ENCODE measurements at places on chromosomes 3 and 15.

DNA sequence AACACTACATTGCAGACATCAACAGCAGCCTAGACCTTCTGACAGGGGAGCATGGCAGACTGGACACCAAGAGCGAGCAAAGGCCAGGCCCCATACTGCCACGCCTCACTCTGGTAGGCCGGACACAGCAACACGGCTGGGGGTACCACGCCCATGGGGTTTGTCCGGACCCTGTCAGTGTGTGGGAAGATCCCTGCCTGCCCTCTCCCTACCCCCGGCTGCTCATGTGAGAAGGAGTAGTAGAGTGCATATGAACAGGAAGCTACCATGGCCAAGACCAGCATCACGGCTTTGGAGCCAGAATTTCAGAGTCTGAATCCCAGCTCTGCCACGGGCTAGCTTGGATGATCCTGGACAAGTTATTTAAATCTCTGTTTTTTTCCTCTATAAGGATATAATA lies 27.9 kb downstream of the ALDH1L1 start:
- DNase-seq = no peak

DNA sequence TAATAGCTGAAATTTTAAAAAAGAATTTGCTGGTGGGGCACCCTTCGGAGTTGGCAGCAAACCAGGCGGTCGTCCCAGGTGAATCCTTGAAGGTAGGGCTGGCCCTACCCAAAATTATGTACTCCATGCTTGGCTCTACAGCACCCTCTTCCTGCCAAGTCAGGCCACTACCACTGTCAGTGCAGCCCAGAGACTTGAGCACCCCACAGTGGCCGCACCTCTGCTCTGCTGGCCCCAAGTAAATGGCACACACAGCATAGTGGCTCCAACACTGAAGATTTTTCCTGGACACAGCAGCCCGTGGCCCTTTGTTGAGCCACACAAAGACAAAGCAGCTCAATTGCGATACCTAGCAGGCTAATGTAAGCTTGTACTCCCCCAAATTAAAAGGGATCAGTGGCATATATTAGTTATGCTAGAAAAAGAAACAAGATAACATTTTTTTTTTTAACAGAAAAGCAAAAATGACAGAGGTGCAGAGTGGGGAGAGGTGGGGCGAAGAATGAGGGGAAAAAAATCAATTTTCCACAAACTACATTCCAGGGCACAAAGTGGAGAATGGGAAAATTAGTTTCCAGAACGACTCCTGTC lies 250.5 kb downstream of the UACA start:
- DNase-seq = no peak

GRCh38 chr15:25932696-25933095 lies 69.6 kb upstream of the ATP10A start:
- no peak for DNase-seq

GRCh38 chr3:160099834-160100233 lies 111.2 kb downstream of the IL12A start:
- no peak for DNase-seq

GRCh38 chr3:81544385-81544784 lies 217.1 kb downstream of the GBE1 start:
- no peak for DNase-seq

- no peak for DNase-seq
Measured at GRCh38 chr3:129614927-129615363, 8.5 kb upstream of the PLXND1 start.

DNA sequence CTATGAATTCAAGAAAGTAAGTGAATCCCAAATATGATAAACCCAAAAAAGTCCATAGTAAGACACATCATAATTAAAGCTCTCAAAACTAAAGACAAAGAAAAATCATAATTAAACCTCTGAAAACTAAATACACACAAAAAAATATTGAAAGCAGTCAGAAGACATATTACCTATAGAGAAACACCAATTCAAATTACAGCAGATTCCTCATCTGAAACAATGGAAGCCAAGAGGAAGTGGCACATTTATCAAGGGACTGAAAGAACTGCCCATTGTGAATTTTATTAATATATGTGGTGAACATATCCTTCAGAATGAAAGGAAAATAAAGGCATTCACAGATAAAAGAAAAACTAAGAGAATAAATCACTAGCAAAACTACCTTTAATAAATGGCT lies 128.2 kb downstream of the SCAPER start:
- DNase-seq = no peak

DNA sequence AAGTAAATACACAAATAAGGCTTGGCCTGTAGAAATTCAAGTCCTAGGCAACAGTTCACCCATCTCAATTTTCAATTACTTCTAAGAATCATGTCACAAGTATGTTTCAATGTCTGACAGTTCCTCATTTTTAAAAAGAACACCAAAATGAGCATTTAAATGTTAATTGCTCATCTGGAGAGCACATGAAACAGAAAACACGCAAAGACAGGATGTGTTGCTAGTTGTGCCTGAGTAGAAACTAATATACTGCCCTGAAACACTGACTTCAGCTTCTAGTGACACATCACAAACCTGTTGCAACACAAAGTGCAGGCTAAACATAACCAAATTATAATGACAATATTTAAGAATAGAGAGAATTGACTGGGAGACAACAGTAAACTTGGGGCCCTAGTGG lies 167.3 kb upstream of the THBS1 start:
- DNase-seq = no peak

Measured in stimulated activated CD4-positive, alpha-beta T cell treated with anti-CD3 and anti-CD28 coated beads, TNF-alpha, amount 100 ng/mL, for 1 hour (primary cell).